CD4-positive, alpha-beta T cell (primary cell): ENCODE measurements at places on chromosomes 16 and 17.

DNA sequence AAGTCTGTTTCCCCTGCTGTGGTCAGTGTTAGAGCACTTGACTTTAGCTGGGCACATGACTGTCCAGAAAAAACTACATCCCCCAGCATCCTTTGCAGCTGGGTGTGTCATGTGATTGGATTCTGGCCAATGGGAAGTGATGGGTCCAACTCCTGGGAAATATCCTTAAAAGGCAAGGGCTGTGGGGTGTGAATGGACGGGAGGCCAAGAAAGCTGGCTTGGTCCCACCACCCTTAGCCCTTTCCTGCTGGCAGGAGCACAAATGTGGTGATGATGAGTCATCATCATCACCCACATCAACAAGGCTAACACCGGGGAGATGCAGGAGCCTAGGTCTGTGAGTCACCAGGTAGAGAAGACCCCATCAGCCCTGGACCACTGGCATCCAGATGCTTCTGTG lies 341.7 kb downstream of the C16orf95 start:
- no peak for DNase-seq

GRCh38 chr17:15900871-15901270 lies 44.1 kb upstream of the ADORA2B start:
- DNase-seq: no peak

DNA sequence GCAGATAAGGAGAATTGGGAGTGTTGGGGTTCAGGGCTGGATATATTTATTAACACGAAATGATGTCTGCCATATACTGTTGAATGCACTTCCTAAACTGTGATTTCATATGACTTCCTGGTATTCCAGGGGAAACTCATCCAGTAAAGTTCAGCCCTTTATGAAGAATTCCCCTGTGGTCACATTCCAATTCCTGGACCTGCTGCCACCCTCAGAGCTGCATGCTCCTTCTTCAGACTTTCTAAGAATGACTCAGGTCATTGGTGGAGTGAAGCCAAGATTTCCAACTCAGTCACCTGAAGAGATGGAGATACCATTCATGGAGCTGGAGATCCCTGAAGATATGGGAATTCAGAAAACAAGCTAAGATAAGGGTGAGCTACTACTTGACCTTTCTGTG lies 114.2 kb upstream of the TMEM97 start:
- no peak for DNase-seq

- DNase-seq: no peak
These were observed 15.0 kb upstream of the CACNG4 start for GRCh38 chr17:66949501-66949900.

- DNase-seq: no peak
These were observed 746 bp downstream of the HS3ST2 start for GRCh38 chr16:22814711-22815105.

- DNase-seq: no peak
These were observed 49.3 kb upstream of the USP7 start for GRCh38 chr16:9012848-9013507.

GRCh38 chr16:86569701-86570447 lies 3.2 kb downstream of the FOXC2 start:
- no peak for DNase-seq

DNA sequence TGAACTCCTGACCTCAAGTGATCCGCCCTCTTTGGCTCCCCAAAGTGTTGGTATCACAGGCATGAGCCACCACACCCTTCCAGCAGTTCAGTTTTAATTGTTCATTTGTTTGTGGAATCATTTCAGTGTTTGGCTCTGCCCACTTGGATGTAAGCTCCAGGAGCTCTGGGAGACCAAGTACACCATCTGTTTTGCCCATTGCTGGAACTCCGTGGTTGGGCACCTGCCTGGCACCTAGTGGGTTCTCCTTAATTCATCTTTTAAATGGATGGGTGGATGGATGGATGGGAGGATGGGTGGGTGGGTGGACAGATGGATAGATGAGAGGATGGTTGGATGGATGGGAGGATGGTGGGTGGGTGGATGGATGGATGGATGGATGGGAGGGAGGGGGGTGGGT lies 953 bp upstream of the NECAB2 start:
- DNase-seq: no peak

GRCh38 chr17:57512258-57512657 lies 232.8 kb downstream of the CCDC182 start:
- DNase-seq: no peak

- no peak for DNase-seq
These were observed 195.2 kb downstream of the MAP2K6 start for GRCh38 chr17:69609473-69610305.

DNA sequence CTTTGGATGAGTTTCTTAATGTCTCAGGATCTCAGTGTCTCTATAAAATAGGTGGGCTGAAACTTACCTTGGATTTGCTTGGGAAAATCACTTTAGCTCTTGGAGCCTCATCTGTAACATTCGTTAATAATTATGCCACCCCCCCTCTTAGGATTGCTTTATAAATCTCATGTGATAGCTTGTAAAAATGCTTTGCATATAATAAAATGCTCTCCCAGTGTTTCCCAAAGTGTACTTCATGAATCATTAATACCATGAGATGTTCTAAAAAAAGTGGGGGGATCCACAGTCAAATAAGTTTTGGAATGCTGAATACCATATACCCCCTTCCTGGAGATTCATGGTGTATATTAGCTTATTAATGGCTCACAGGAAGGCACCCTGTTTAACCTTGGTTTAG lies 5.2 kb downstream of the KRT39 start:
- no peak for DNase-seq

DNA sequence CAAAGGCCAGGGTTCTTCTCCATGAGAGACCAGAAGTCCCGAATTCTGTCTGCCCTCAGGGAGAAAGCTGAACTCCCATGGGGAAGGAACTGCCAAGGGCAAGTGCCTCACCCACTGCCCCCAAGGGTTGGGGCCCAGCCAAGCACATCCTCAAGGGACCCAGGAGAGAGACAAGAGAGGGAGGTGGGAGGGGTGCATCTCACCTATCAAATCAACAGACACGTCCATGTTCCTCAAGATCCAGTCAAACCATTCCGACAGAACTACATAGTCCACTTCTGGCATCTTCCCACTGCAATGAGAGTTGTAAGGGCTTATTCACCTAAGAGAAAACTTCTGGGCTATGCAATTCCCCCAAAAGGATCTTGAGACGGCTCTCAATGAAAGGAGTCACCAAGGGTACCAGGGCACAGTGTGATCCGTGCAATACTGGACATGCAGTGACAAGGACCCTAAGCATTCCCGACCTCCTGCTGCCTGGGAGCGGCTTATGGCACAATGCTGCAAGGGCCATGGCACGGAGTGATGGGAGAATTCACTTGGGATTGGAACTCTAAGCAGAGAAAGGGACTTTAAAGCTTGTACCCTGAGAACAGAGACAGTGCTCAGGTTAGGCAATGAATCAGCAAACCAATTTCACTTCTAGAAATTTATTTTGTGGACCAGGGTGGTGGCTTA lies 32.2 kb downstream of the TK2 start:
- no peak for DNase-seq

- no peak for DNase-seq
These were observed 424 bp downstream of the YBX2 start for GRCh38 chr17:7293816-7294613.

GRCh38 chr17:3565143-3565542 lies 7.5 kb upstream of the TRPV3 start:
- no peak for DNase-seq

DNA sequence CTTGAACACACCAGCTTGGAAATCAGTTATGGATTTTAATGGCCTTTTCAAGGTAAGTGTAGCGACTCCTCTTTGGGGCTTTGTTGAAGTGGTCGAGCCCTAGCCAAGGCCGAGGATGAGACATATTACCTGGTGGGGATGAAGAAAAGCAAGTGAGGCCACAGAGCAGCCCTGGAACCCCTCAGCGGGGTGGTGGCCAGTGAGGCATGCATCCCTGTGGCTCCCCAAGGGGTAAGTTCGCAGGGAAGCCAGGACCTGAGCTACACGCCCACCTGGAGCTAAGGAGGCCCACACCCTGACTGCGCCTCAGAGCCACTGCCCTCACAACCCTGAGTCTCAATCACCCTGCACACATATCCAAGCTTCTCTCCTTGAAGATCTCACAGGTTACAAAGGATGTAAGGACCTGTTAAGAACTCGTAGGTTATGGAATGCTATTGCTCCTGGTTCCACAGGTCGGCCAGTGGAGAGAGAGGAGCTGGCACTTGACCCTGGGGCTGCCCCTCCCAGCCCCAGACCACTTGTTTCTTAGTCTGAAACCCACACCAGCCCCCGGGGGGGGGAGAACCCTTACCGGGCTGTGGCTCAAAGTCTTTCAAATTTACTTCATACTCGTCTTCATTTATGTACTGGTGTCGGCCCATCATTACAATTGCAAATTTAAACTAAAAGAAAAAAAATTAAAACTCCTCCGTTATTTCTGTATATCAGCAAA lies 12.0 kb downstream of the LITAFD start:
- DNase-seq: no peak

DNA sequence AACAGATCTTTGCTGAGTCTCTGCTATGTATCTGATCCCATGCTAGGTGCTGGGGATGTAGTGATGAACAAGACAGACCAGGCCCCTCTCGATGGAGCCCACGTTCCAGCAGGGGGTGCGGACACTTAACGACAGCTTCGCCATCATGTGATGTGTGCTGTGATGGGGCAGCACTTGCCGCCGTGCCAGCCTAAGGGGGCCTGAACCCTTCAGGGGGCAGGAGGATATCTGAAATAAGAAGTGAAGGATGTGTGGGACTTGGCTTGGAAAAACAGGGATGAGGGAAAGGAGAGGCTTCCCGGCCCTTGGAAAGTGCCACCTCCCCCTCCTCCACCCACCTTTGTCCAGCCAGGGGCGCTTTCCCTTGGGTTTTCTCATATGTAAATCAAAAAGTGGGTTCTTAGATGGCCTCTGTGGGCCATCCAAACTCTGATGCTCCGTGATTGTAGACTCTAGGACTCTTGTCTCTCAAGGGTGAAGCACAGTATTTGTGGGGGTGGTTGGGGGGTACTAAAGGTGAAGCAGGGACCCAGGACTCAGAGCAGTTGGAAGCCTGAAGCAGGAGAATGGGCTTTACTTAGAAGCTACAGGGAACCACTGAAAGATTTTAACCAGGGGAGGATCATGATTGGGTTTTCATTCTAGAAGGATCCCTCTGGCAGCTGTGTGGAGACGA lies 4.0 kb upstream of the DLX3 start:
- DNase-seq: no peak

- peak; percentile 75 for DNase-seq
These were observed 32.0 kb downstream of the MBTPS1 start for GRCh38 chr16:84084570-84085270.

GRCh38 chr16:29674188-29674587 lies 4.8 kb upstream of the QPRT start:
- no peak for DNase-seq

- DNase-seq: no peak
These were observed 17.8 kb upstream of the HNF1B start for GRCh38 chr17:37762666-37763065.

GRCh38 chr17:81553616-81554181 lies 1.5 kb upstream of the FAAP100 start:
- no peak for DNase-seq

DNA sequence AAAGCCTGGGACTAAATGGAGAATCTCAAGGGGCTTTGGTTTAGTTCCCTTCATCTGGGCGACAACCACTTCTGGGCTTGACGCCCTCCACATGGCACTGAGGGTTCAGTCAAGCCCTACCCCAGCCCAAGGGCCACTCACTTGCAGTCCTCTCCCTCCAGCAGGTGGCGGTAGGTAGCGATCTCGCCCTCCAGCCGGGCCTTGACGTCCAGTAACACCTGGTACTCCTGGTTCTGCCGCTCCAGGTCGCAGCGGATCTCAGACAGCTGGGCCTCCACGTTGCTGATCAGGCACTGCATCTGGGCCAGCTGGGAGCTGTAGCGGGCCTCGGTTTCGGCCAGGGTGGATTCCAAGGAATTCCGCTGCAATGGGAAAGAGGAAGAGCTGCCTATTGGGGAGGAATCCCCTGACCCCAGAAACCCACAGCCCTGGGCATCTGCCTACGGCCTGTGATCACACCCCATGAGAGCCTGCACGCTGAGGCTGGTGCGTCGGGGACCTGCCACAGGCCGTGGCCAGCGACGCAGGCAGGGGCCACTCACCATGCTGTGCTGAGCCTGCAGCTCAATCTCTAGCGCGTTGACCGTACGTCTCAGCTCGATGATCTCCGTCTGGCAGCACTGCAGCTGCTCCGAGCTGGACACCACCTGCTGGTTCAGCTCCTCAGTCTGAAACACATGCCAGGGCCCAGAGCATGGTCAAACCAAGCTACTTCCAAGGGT lies 2.7 kb downstream of the KRT36 start:
- no peak for DNase-seq

DNA sequence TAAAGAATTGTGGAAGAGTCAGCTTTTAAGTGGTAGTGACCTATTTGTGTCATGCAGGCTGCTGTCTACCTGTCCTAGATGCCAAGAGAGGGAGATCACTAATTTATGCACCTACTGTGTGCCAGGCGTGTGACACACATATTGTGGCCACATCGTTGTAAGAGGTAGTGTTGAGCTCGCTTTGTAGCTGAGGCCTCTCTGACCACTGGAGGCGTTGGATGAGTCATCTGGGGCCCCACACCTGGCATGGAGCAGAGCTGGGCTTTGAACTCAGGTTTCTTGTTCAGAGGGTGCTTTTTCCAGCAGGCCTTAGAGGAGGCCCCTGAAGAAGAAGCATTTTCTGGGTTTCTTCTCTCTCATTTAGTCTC lies 52.3 kb upstream of the LGALS9 start:
- no peak for DNase-seq

DNA sequence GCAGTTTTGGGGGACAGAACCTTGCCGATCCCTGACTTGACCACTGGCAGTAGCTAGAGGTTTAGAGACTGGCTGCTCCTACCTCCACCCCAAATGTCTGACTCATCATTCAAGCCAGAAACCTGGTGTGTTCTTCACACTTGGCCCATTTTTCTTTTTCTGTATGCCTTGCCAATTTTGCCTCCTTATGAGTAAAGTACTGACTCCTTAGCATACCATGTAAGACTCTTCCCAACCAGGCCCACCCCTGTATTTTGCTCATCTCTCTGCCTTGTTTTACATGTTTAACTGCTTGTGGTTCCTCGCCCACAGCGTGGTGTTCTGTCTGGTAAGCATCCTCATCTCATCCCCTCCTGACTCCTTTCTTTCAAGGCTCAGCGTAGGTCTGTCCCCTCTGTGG lies 37.9 kb downstream of the NUP88 start:
- no peak for DNase-seq

DNA sequence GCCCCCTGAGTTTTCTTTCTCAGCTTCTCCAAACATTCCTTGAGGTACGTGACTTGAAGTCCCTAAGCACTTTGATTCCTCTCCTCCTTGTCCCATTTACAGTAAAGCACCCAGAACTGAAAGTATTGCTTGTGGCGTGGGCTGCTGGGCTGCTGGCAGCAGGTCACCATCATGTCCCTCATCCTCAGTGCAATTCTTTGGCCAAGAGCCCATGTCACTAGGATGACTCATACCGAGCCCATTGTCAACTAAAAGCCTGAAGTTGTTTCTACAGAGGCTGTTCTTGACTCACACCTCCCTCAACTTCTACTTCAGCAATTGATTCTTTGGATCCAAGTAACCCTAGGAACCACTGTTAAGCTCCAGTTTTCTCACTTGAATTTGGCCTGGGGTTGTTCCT lies 54.3 kb downstream of the KPNA2 start:
- no peak for DNase-seq

- no peak for DNase-seq
These were observed 49.6 kb downstream of the KCNJ12 start for GRCh38 chr17:21425736-21426135.
